Stimulated activated CD4-positive, alpha-beta T cell treated with anti-CD3 and anti-CD28 coated beads, TNF-alpha, amount 100 ng/mL, for 4 hours (primary cell): ENCODE measurements at places on chromosomes 1 and 21.

GRCh38 chr1:8075511-8076051 lies 49.5 kb upstream of the ERRFI1 start:
- no peak for DNase-seq

- DNase-seq = no peak
Observed at GRCh38 chr1:99107680-99108079, 103.0 kb upstream of the PLPPR5 start.

- no peak for DNase-seq
Observed at GRCh38 chr21:45670731-45671130, 27.2 kb downstream of the PCBP3 start.

- no peak for DNase-seq
Observed at GRCh38 chr1:218811497-218811896, 362.2 kb upstream of the LYPLAL1 start.

GRCh38 chr1:23756676-23757075 lies 13.4 kb downstream of the ELOA start:
- DNase-seq = no peak
